Activated CD8-positive, alpha-beta memory T cell treated with anti-CD3 and anti-CD28 coated beads, Interleukin-2, amount 50 U/mL, for 4 hours (primary cell): ENCODE measurements at places on chromosomes 6 and 20.

DNA sequence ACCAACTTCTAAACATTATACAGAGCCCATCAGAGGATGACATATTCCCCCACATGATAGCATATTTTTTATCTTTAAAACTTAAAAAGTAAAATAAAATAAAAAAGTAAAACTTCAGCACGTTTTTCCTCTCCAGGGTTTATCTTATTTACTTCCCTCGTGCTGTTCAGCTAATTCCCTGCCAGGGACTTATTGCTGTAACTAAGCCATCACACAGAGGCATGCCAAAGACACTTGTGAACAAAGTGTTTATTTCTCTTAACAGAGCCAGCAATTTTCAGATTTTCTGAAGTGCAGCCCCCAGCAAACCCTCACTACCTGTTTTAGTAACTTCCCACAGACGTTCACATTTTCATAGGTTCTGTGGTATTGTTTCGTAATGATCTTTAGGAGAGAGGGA lies 293.8 kb downstream of the ZNF217 start:
- DNase-seq, result no peak

DNA sequence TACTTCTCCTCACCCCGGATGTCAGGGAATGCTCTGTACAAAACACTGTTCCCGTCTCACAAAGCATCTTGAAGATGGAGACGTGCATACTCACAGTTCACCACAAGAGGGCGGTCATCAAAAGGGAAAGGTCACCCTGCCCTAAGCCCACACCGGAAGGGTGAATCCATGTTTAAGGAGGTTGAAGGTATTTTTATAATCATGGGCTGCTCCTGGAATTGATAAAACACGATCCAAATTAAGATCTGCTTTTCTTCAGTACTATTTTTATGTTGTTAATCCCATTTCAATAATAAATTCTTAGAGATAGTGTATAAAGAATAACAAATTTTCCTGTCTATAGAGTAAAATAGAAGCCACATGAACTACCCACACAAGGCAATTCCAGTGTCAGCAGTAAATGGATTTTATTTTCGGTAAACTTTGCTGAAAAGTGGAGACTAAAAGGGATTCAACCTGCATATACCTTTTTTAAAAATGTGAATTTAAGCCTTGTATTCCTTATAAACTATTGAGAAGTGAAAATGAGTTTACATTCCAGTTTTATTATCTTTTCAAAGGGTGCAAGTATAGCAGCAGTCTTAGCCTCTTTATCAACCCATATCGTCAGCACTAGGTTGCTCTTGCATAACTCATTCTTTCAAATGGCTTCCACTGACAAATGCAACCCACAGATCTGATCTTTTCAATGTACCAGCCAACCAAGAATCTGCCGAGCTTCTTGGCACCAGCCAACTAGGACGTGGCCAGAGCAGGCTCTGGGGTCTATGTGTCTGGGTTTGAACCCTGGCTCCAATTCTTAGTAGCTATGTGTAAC lies 79.7 kb upstream of the MBOAT1 start:
- DNase-seq, result peak; percentile 76

DNA sequence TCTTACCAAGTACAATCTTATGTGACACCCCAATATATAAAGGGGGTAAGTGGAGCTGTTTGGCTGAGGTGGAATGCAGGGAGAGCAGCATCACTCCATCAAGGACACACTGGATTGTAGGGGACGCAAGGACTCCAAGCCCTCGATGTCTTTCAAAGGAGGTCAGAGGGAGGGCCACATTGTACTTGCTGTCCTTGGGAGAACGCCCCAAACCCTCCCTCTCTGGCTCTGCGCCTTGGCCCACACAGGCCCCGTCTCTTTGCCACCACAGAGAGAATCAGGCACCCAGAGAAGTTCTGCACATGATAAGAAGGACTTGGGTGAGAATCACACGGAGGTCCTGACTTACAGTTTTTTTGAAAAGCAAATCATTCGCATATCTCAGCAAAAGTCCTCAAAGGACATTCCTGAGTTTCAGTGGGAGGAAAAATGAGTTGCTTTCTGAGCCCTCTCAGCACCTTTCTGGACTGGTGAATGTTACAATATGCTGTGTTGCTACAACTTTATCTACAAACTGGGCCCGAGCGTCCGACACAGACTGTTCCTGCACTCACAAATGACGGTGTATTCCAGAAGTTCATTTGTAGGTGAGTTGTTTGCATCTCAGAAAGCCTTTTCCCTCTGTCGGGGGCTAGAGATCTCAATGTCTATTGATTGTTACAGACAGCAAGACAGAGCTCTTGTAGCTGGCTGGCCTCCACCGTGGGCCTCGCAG lies 92.5 kb upstream of the AKAP12 start:
- no peak for DNase-seq

GRCh38 chr6:51099201-51099600 lies 280.5 kb downstream of the TFAP2B start:
- DNase-seq, result no peak

- DNase-seq, result no peak
Measured at GRCh38 chr20:49290608-49291191, 12.8 kb upstream of the ZNFX1 start.

GRCh38 chr6:110950440-110950839 lies 8.1 kb upstream of the GTF3C6 start:
- DNase-seq, result no peak

- no peak for DNase-seq
Measured at GRCh38 chr6:14763139-14763538, 482.7 kb upstream of the JARID2 start.

DNA sequence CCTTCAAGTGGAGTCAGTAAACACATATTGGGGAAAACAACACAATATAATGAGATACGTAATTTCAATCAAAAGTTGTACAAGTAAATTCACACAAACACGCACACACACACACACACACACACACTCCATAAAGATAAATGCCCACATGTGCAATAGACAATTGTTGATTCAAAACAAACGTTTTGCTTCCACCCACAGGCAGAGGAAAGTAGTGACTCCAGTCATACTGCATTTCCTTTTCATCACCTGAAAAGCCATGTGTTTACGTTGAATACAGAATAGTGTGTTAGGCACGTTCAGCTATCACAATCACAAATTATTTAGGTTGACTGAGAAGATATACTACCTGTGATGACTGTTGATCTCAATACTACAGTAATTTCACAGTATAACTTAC lies 443.8 kb upstream of the MANEA start:
- DNase-seq, result no peak

GRCh38 chr20:54200487-54201267 lies 7.2 kb upstream of the PFDN4 start:
- DNase-seq, result no peak

- DNase-seq, result no peak
Measured at GRCh38 chr6:8005136-8005535, 59.1 kb downstream of the BLOC1S5 start.

- no peak for DNase-seq
Measured at GRCh38 chr20:13402171-13402760, 181.2 kb downstream of the ISM1 start.

DNA sequence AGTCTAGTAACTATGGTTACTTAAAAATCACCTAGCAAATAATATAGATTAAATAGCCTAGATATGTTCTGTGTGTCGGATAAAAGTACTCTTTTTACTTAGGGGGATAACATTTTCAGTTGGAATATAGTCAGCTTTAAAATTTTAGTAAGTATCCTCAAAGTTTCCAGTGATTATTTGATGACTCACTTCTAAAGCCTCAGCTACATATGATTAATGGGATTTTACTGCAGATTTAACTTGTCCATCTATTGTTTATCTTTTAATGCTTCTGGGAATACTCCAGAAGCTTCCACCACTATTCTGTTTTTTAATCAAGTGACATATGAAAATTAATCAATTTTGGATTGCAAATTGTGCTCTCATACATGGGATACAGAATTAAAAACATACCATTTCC lies 8.7 kb upstream of the TENT5A start:
- no peak for DNase-seq

DNA sequence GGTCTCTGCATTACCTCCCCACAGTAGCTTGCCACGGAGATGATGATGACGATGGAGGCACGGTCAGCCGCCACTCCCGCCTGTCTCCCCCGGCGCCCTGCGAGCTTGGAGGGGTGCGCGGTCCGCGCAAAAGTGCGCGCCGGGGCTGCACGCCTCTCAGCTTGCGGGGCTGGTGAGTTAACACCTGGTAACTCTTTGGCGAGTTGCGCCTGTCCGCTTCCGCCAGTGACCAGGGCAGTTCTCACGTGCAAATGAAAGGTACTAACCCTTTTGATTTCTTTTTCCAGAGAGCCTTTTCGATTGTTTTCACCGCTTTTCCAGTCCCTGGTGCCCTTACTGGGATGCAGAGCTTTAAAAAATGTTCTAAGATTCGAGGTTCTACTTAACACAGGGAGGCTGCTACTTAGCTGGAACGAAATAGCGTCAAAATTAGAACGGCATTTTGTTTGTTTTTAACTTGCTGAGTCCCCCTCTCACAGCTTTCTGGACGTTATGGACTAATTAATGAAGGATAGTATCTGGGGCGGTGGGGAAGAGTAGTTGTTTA lies 6.2 kb downstream of the GRIK2 start:
- no peak for DNase-seq

DNA sequence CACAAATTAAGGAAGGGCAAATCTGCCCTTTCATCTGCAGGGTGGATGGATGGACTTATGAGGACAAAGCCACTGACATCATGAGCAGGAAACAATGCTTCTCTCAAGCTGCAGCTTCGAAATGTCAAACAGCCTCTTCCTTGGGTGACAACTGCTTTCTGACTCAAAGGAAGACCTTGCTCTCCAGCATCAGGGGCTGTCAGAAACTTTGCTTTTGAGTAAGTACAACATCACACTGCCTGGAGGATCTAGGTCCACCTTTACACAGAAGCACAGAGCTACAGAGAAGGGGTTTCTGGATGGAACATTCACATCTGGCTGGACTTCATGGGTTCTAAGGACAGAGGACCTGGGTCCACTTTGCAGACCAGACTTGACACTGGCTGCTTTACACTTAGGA lies 5.9 kb downstream of the CST1 start:
- DNase-seq, result no peak

DNA sequence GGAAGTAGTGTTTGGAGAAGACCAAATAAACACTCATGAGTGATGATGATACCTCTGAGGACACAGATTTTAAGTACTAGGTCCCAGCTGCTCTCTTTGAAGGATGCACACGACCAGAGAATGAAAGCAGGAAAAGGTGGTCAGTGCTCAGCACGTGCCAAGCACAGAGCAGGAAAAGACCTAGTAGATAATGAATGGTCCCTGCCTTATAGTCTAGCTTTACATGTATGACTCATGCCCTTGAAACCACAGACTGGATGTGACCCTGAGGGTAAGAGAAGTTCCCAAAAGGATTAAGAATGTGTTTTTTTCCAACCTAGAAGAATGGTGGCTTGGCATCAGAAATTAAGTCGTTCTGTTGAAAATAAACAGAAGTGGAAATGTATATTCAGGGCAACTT lies 2.8 kb upstream of the MC3R start:
- no peak for DNase-seq

- DNase-seq, result no peak
Measured at GRCh38 chr6:168165891-168166290, 86.9 kb upstream of the FRMD1 start.

GRCh38 chr6:139080255-139080920 lies 51.8 kb downstream of the ABRACL start:
- no peak for DNase-seq

DNA sequence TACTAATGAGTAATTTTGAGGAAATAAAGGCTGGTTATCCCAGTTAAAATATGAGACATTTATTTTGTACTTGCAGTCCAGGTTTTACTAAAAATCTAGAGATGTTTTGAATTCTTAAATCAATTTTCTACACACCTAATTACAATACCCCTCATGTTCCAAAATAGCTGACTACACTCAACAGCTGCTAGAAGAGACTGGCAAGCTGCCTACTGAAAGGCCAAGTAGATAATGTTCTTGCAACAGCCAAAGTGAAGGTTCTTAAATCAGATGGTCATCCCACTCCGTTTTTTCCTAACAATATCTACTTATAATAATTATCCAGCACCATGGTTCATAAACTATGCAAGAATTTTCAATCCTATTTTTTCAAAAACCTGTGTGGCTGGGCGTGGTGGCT lies 69.0 kb downstream of the DTNBP1 start:
- no peak for DNase-seq

- DNase-seq, result peak; percentile 5
Measured at GRCh38 chr20:25272223-25273000, 24.5 kb downstream of the PYGB start.

DNA sequence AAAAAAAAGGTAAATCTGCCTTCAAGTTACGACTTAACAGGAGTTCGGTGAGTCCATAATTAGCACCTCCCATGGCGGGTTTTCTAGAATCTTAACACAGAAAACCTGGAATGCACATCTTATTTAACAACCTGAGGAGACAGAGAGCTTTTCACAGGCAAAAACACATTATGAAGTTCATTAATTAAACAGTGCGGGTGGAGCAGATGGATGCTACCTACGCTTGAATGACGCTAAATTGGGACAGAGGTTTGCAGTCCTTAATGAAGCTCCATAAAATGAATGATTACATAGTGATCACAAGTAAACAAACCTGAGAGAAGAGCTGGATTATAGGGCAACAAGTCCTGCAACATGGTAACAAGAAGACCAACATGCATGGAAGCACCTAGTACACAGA lies 81.0 kb downstream of the INSM1 start:
- no peak for DNase-seq

GRCh38 chr20:12965212-12965869 lies 43.4 kb upstream of the SPTLC3 start:
- no peak for DNase-seq

DNA sequence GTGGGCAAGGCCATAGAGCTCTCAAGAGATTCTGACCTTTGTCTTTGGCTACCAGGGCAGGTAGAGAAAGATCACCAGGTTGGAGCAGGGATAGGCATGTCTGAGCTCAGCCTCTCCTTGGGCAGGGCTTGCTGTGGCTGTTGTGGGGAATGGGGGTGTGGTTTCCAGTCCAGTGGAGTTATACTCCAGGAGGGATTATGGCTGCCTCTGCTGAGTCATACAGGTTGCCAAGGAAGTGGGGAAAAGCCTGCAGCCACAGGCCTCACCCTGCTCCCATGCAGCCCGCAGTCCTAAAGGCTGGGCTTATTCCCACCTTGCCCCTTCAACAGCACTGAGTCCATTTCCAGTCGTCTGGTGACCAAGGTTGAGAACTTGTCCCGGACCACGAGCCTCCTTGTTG lies 21.9 kb downstream of the MEP1A start:
- no peak for DNase-seq

GRCh38 chr20:61117725-61118124 lies 134.3 kb upstream of the CDH4 start:
- no peak for DNase-seq

DNA sequence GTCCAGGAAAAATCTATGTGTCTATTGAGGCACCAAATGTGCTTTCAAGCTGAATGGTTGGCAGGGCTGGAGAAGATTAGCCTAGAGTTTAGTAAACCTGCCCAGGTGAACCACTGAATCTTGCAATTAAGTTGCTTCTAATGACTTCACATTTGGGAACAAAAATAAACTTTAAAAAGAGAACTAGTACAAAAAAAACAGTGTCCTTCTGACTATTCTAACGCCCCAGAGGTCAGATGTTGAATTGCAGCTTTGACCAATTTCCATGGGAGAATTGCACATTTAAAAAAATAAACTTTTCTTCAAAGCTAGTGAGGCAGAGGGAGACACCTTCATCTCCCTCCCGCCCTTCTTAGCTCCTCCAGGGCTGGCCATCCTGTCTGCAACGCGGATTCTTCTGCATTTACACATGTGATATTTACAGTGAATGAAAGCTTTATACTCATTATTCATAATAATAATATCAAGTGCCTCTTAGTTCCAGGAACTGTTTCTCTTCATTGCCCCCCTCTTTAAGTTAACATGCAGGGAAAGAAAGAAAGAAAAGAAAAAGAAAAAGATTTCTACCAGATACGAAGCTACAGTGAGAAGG lies 270.2 kb downstream of the SMOC2 start:
- no peak for DNase-seq
